H1 (cell line): ENCODE measurements at places on chromosomes 7 and 10. TPM values are rescaled to one million over a fixed set of nuclear protein-coding genes. Genes with fewer than 3 reads are reported as not detected.
A peak's percentile ranks its signal among the peaks of the same experiment; 100 is the strongest.

DNA sequence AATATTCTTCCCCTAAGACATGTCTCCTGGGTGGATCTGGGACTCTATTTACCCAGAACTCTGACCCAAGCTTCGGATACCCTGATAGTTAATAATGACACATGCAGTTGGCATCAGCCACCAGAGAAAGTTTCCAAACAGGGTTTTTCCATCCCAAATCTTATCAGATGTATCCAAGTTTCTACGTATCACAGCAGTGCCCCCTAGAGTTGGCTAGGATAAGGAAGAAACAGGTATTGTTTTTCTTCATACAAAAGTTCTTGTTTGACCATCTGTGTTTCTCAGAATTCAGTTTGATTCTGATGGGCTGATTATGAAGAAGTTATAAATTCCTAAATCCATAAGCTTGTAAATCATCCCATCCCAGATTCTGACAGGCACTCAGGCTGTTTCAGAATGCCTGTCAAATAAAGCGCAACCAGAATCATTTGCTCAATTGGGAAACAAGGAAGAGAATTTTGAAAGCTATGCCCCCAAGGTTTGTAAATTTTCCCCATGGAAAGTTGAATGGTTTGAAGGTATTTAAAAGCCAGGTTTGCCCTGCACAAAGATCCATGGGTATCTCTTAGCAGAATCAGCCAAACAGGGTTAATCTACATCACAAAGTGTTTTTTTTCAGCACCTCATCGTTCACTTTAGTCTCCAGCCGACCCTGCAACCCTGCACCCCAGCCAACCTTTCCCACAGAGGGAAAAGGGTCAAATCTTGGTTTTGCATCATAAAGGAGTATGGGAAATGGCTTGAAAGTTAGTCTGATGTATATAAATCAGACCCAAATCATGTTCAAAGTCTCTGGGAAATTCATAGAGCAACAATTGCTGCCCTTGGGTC, 47.4 kb downstream of the NRAP start:
- H3K4me1 ChIP-seq: peaks cover 25% of the 10 kb centered on the region
- no peak overlapping the region for H3K27ac ChIP-seq
- peak overlapping the region; percentile 11; the same call in 1 of the 2 replicates for H3K4me3 ChIP-seq
- H3K27me3 ChIP-seq: peaks cover 9% of the 10 kb centered on the region; the same call in 1 of the 2 replicates
- no peaks in the 10 kb centered on the region for H3K36me3 ChIP-seq

GRCh38 chr10:77892021-77892739, 34.4 kb downstream of the DLG5 start:
- peaks cover 24% of the 10 kb centered on the region for H3K4me1 ChIP-seq
- no peak for DNase-seq
- H3K36me3 ChIP-seq: no peaks in the 10 kb centered on the region
- no peaks in the 10 kb centered on the region for H3K27me3 ChIP-seq
- H3K4me3 ChIP-seq: no peak overlapping the region
- H3K27ac ChIP-seq: no peak overlapping the region

- H3K27me3 ChIP-seq: peaks cover under 1% of the 10 kb centered on the region; the same call in 1 of the 2 replicates
- H3K4me3 ChIP-seq: peak overlapping the region; percentile 97
- DNase-seq: no peak
- H3K27ac ChIP-seq: peak overlapping the region; percentile 76
Measured at GRCh38 chr7:80134115-80134535, 506 bp upstream of the GNAI1 start.

DNA sequence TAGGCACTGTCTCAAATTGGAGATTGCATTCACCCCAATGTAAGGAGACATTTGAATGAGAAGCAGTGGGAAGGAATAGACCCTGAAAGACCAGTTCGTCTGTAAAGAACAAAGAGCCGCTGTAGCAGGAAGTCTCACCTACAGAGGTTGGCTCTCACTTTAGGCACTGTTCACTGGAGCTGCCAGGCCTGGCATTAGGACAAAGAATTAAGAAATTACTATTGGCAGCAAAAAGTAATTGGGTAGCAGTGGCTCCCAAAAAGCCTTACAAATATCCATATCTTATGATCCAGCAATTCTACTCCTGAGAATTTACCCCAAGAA, 10.5 kb upstream of the TEX36 start:
- H3K4me3 ChIP-seq: no peak overlapping the region
- H3K27me3 ChIP-seq: no peaks in the 10 kb centered on the region
- DNase-seq: no peak
- no peaks in the 10 kb centered on the region for H3K4me1 ChIP-seq
- no peaks in the 10 kb centered on the region for H3K36me3 ChIP-seq
- no peak overlapping the region for H3K27ac ChIP-seq

The MMP21 gene
- total RNA-seq: not detected in 2 replicates

The STK31 gene
- total RNA-seq: 0.10 and 0.32 TPM in 2 replicates

- H3K27me3 ChIP-seq: no peaks in the 10 kb centered on the region
- H3K4me1 ChIP-seq: no peaks in the 10 kb centered on the region
- no peaks in the 10 kb centered on the region for H3K36me3 ChIP-seq
- H3K4me3 ChIP-seq: no peak overlapping the region
- DNase-seq: no peak
Measured at GRCh38 chr7:107643938-107644308, 16.7 kb upstream of the SLC26A4 start.

DNA sequence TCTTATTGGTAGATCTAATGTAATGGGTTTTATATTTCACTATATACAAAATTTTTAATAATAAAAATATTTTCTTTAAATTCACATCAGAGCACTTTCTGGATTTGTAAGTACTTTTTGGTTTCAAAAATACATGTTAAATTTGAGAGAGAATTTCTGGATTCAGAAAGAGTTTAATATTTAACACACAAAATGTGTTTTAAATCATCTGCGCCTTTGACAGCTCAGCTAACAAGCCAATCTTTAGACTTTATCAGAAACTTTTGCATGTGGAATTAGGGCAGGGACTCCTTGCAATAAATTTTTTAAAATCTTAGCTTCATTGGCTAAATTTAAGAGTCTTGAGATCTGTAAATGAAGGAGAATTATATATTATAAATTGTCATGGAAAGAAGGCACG, 32.7 kb upstream of the RHOBTB1 start:
- DNase-seq: no peak
- H3K27ac ChIP-seq: no peak overlapping the region
- H3K4me3 ChIP-seq: no peak overlapping the region
- no peaks in the 10 kb centered on the region for H3K27me3 ChIP-seq

GRCh38 chr7:136139417-136139816, 162.3 kb upstream of the MTPN start:
- no peaks in the 10 kb centered on the region; the same call in 1 of the 2 replicates for H3K4me1 ChIP-seq
- no peaks in the 10 kb centered on the region for H3K36me3 ChIP-seq
- H3K4me3 ChIP-seq: no peak overlapping the region
- no peak for DNase-seq
- no peaks in the 10 kb centered on the region for H3K27me3 ChIP-seq

DNA sequence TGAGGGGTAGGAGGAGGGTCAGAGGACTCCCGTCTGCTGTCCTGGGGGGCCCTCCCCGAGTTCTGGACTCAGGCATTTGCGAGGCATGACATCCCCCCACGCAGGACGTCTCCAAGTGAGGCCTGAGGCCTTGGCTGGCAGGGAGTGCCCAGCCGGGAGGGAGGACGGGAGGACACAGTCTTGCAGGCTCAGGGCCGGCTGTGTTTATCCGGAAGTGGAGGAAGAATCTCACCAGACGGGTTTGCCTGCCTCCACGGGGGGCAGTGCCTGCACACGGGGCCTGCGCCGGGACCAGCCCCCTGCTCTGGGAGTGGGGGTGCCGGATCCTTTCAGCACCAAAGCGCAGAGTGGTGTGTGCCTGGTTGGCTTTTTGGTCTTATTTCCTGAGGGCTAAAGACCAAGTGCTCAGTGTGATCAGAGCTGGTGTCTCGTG, 10.9 kb downstream of the PWWP2B start:
- peaks cover 47% of the 10 kb centered on the region for H3K4me1 ChIP-seq
- H3K27me3 ChIP-seq: no peaks in the 10 kb centered on the region
- DNase-seq: no peak
- no peak overlapping the region for H3K4me3 ChIP-seq
- peaks cover 4% of the 10 kb centered on the region; the same call in 1 of the 2 replicates for H3K36me3 ChIP-seq

The ING3 gene
- 13.9 and 17.7 TPM in 2 replicates for total RNA-seq

GRCh38 chr10:22338185-22338900, 7.0 kb upstream of the SPAG6 start:
- peaks cover 11% of the 10 kb centered on the region for H3K4me1 ChIP-seq
- H3K27me3 ChIP-seq: peaks cover 100% of the 10 kb centered on the region
- H3K4me3 ChIP-seq: no peak overlapping the region
- no peak overlapping the region for H3K27ac ChIP-seq

GRCh38 chr10:58994226-58995057, 182.0 kb upstream of the PHYHIPL start:
- no peaks in the 10 kb centered on the region for H3K27me3 ChIP-seq
- no peak for DNase-seq
- no peaks in the 10 kb centered on the region for H3K36me3 ChIP-seq
- H3K4me1 ChIP-seq: no peaks in the 10 kb centered on the region

The WNT8B gene
- total RNA-seq: 0.34 and 0.67 TPM in 2 replicates

The TMEM229A gene
- total RNA-seq: 0.54 and 0.75 TPM in 2 replicates

- no peaks in the 10 kb centered on the region for H3K4me1 ChIP-seq
- no peaks in the 10 kb centered on the region for H3K36me3 ChIP-seq
- no peak overlapping the region for H3K4me3 ChIP-seq
- H3K27me3 ChIP-seq: peaks cover 3% of the 10 kb centered on the region; the same call in 1 of the 2 replicates
Measured at GRCh38 chr7:27260211-27260610, 17.6 kb downstream of the EVX1 start.

The EFCAB10 gene
- total RNA-seq: 3.1 TPM in 2 replicates
